ENCODE measurements at places on chromosomes 3 and 15.

DNA sequence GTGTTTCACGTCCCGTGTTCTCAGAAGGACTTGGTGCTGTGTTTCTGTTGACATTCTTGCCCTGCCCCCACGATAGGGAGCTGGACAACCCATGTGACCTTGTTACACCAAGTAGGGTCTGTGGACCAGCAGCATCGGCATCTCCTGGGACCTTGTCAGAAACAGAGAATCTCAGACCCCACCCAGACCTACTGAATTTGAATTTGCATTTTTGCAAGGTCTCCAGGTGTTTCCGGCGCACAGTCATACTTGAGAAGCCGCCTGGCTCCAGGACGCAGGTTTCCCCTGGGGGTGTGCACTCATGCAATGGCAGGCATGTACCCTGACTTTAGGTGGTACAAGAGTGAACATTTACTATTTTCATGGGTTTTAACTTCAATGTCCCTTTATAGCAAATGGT lies 117.9 kb downstream of the TLE3 start:
- DNase-seq: no peak

- no peak for DNase-seq
Measured at GRCh38 chr3:129018751-129019150, 17.6 kb downstream of the EFCC1 start.

GRCh38 chr3:167732313-167733065 lies 2.2 kb downstream of the PDCD10 start:
- DNase-seq: no peak

GRCh38 chr3:99875581-99875928 lies 57.9 kb downstream of the CMSS1 start:
- DNase-seq: no peak

DNA sequence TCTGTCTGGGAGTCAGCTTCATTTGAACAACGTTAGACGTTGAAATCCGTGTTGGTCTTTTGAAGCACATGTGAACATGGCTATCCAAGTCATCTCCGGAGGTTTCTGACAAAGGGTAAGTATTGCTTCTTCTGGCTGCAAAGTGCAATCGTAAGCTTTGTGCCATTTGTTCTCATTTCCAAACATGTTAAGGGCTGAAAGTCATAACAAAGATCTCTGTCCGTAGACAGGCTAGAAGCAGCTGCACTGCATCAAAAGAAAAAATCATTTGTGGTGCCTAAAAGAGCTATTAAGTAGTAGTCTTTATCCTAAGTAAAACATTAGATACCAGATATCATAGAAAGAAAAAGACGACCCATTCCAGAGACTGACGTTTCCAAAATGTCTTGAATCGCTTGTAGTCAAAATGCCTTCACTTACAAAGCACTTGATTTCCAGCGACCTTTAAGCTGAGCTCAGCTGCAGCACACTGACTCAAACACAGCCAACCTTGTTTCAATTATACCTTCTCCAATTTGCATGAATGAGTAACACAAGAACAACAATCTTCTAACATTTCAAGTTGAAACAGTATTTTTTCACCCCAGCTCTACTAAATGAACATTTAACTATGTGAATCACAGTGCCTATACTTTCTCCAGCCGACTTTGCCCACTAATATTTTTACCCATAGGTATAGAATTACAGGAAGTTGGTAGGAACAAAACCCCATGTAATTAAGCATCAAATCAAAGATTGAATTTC lies 76.6 kb downstream of the NEDD4 start:
- no peak for DNase-seq

DNA sequence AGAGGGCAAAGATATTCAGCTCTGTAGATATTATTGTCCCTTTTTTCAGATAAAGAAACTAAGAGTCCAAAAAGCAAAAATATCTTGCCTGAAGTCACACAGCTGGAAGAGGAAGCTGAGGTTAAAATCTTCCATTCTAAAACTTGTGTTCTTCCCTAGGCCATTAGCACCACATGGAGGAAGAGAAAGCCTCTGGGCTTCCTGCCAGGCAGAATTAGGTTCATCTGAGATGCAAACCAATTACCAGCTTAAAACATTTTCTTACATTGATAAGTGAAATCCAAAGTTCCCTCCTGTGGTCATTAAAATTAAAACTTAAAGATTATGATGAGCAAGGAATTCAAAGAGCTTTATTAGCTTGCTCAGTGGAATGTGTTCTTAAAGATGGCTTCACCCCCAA lies 235.3 kb upstream of the SETMAR start:
- no peak for DNase-seq

DNA sequence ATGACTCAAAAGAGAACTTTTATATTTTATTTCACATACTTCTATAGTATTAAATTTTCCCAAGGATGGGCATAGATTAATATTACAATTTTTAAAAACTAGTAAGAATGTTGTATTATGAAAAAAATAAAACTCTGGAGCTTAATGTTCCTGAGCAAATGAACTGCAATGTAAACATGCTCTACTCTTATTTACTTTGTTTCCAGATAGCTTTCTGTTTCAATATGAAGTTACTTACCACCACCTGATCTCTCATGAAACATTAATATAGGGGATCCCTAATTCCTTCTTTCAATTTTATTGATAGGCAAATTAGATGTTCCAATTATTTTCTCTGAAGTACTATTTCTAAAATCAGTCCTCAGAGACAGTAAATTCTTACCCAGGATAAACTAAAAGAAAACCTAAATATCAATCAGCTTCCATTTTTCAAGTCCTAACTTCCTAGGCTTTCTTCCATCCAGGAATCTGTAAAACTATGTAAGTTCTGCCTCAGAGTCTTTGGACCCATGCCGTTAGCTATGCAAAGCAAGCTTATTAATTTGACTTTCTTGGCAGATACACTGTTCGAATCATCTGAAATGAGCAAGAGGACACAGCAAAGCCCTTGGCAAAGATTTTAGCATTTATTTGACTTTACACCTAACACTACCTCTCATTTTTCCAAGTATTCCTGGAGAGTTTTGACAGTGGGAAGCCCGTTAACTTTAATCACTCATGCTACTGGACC lies 93.2 kb downstream of the PLCH1 start:
- no peak for DNase-seq

DNA sequence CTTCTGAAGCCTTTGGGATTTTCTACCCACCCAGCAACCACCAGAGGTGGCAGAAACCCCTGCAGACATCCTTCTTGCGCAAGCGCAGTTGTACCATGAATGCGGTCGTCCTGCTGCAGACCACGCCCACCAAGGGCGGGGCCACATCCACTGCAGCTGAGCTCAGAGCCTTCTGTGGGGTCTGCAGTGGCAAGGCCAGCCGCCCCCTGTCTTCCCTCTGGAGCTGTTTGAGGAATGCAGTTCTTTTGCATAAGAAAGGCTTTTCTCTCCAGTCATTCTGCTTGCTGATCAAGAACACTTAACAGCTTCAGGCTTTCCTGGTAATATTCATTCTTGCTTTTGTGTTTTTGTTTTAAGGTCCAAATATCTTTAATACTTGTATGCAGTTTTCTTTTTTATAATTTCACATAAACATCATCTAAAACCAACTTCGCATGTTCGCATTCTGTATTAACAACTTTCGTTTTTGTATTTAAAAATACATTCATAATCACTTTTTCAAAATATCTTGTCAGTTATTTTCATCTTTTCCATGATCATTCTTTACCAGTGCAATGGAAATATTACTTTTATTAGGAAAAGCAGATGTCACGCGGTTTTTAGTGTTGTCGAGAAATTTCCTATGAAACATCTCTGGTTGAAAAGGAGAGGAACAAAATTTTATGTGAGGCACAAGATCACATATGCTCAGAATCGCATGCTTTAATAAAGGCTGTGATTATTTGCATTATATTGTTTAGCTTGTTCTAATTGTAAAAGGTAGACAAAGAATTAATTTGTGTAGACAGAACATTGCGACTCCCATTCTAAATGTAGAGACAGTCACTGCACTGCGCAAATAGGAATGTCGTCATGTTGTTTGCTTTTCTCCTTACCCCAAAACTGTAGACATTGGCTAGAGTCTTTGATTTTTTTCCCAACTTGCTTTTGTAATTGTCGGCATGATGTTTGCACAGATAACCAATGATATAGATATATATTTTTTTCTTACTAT lies 98.1 kb upstream of the SNRPN start:
- DNase-seq: peak; percentile 74

GRCh38 chr3:53820084-53820483 lies 26.1 kb downstream of the CHDH start:
- DNase-seq: no peak

DNA sequence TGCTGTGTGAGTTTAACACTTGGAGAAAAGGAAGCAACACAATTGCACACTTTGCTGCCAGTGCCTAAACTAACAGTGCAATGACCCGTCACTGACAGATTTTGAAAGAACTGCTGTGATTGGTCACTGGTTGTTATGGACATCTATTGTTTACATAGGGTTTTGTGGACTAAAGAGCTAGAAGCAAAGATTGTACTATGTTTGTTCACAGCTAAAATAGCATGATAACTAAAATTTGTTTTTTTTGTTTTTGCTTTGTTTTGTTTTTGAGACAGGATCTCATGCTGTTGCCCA lies 112.4 kb upstream of the GOLGA8J start:
- DNase-seq: no peak

DNA sequence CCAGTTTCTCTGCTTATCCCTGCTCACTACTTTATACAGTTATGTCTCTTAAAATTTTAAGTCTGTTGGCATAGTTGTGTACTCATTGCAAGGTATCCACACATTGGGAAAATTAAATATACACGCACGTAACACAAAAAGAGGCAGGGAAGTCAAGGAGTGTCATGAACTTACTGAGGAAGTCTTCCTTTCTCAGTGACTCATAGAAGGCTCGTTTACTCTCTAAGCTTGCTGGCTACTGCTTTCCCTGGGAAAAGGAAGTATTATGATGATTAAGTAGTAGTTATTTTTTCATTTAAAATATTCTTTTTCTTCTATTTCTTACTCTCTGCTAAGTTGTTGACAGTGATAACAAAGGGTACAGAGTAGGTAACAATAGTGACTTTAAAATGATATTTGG lies 287.3 kb downstream of the UBE2E2 start:
- no peak for DNase-seq

GRCh38 chr15:96735632-96736240 lies 405.2 kb downstream of the NR2F2 start:
- DNase-seq: no peak

GRCh38 chr3:51962854-51963530 lies 4.3 kb downstream of the PCBP4 start:
- DNase-seq: peak; percentile 54

GRCh38 chr3:12148183-12148940 lies 10.3 kb downstream of the TIMP4 start:
- peak; percentile 68 for DNase-seq

GRCh38 chr15:79308874-79309273 lies 2.0 kb upstream of the TMED3 start:
- no peak for DNase-seq

GRCh38 chr15:68384451-68385239 lies 47.3 kb downstream of the ITGA11 start:
- peak; percentile 58 for DNase-seq

DNA sequence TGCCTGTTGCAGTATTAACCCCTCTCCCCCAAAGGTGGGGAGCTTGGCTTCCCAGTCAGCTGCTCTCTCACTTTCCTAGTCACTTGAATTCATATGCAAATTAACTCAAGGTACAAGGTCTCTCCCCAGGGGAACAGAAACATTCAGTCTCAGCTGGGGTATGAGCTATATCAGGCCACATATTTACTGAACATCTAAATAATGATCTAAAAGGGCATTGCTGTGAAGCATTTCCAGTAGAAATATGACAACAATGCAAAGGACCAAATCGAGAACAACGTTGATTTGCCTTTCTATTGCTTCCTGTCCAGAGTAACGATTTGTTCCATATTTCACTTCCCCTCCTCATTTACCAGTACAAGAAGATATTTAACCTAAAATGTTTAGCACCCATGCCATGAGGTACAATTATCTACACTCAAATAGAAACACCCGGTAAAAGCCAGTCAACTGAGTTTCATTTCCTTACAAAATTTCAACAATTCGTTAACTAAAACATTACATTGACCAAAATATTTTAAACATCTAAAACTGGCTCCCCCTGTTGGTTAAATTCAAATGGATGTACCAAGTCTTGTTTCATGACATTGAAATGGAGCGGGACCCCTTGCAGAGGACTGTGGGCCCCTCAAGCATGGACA lies 36.5 kb upstream of the KLHL6 start:
- DNase-seq: no peak

- DNase-seq: no peak
Measured at GRCh38 chr3:184290331-184290730, 8.7 kb upstream of the PSMD2 start.

DNA sequence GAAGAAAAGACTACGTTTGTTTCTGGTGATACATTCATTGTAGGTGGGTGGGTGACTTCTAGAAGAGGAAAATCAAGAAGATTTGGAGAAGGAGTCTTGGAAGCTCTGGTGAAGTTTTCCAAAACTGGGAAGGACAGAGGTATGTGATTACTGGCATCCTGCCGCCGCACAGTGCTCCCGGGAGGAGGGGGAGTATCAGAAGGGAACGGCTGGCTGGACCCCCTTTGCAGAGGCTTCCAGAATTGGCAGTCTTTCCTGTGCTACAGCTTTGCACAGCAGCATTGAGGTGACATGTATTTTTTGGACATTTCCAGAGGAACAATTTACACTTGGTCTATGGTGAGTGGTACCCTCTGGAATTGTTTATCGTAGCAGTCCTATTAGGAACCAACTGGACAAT lies 75.7 kb upstream of the EOMES start:
- no peak for DNase-seq

- DNase-seq: peak; percentile 20
Measured at GRCh38 chr3:48409291-48410201, 20.3 kb downstream of the PLXNB1 start.

- DNase-seq: no peak
Measured at GRCh38 chr15:90479656-90480055, 50.1 kb upstream of the CRTC3 start.

- no peak for DNase-seq
Measured at GRCh38 chr3:60673123-60673522, 578.1 kb downstream of the FHIT start.

DNA sequence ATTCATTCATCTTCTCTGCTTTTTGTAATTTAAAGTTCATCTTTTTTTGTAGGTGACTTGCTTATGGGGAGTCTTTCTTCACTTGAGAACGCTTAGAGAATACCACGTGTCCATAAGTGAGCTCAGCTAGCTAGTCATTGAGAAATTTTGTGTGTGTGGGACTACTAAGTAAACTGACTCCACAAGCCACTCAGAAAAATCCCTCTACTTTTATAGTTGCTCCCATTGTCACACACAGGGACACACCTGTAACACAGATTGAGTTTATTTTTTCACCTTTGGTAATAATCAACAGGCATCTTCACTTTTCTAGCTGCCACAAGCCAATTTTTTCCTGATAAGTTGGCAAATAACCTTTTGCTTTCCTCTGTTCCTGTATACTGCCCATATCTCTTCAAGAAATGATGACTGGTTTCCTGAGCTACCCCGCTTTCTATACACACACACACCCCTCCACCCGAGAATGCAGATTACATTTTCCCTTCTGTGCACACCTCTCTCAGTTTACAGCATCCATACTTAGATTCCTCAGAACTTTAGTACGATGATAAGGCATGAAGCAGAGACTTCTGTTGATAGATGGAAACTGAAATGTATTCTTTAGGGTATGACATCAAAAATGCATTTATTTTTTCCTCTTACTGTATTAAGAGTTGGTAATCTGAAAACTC lies 4.6 kb downstream of the TSC22D2 start:
- no peak for DNase-seq

All from left ventricle myocardium superior (tissue), 1 donor.